CD4-positive, alpha-beta T cell (primary cell): ENCODE measurements at places on chromosomes 2 and 18. TPM values are rescaled to one million over a fixed set of nuclear protein-coding genes. Genes with fewer than 3 reads are reported as not detected.

- no peak for DNase-seq
Observed at GRCh38 chr2:42979870-42980763, 187.7 kb upstream of the HAAO start.

DNA sequence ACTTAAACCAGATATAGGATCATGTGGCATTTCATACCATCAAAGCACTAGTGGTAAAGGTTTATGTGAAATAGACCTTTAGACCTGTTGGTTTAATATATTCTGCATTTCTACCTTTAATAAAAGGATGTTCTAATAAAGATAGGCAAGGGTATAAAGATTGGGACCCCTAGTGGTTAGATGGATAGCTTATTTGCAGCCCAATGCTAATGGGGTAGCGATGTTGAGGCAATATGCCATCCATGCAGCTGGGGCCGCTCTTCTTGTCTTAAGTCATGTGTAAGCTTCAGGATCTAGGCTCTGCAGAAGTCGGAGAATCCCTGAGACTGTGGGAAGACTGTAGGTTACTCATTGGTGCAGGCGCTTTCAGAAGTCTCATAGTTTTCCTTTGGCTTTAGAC lies 114.9 kb downstream of the ICOS start:
- DNase-seq: no peak

GRCh38 chr2:19754907-19755306 lies 146.9 kb downstream of the TTC32 start:
- DNase-seq: no peak

DNA sequence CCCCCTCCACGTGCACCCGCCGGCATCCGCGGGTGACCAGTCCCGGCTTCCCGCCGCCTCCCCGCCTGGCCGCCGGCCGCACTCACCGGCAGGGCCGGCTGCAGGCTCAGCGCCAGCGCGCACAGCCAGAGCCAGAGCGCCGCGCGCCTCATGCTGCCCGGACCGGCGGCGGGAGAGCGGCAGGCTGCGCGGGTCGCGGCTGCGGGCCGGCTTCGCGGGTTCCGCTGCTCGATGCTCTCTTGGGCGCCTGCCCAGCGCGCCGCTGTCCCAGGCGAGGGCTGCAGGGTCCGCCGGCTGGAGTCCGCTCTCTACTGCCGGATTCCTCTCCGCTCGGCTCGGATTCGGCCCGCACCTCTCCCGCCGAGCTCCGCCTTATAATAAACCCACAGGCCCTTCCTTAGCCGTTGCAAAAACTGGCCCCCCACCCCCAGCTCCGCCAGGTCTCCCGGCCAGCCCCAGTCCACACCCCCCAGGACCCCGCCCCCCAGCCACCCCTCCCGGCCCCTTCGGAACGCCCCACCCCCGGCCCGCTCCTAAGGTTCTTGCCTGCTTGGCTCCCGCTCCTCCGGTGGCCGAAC lies at the start of gene SDC1:
SDC1 (minus strand) TSS at position 415 of the 578 bp plus-strand sequence; CDS start at position 152, 263 bp downstream.
- DNase-seq: no peak

GRCh38 chr2:222813177-222813843 lies 47.5 kb upstream of the ACSL3 start:
- no peak for DNase-seq

DNA sequence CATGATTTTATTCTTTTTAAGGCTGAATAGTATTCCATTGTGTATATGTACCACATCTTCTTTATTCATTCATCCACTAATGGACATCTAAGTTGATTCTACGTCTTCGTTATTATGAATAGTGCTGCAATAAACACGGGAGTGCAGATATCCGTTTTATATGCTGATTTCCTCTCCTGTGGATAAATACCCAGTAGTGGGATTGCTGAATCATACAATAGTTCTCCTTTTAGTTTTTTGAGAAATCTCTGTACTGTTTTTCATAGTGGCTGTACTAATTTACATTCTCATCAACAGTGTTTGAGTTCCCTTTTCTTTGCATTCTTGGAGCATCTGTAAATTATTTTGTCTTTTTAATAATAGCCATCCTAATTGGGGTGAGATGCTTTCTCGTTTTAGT lies 114.5 kb downstream of the RGPD3 start:
- no peak for DNase-seq

DNA sequence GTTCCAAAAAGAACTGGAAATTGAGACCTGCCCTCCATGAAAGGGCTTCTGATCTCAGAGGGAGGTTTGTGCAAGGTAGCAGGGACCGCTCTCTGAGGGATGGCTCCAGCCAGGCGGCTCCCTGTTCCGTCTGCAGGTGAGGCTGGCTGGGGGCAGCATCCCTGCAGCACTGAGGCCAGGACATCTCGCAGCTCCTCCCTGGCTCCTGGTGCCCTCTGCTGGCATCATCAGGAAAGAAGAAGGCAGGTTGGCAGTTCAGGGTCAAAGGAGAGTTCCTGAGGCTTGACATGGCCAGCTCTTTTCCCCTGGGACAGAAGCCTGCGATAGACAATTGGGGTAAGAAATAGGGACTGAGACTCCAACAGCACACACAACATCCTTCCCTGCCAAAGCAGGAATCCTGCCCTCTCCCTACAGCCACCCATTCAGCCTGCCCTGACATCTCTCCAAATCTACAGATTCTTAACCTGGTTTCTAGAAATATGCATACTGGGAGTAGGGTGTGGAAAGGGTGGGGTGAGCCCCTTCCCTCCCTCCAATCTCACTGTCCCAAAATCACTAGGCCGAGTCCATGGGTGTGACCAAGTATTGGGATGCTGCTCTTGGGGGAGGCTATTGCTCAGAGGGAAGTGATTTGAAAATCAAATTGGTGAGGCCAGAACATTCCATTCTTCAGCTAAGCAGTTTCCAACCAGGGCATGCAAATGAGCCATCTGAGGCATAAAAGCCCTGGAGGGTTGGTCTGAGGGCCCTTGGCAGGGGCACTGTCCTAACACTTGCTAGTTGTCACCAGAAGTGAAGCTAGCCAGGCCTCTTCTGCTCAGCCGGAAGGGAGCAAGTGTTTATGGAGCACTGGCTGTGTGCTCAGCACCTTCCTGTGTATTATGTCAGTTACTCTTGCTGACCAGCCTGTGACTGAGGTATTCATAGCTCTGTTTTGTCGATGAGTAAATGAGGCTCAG lies 185.4 kb downstream of the TFCP2L1 start:
- no peak for DNase-seq

SPR gene
- total RNA-seq: not detected

MALT1 gene
- total RNA-seq: 82.3 TPM

KRTCAP3 gene
- total RNA-seq: 12.8 TPM
